Activated T-cell treated with anti-CD3 and anti-CD28 coated beads for 4 hours (primary cell): ENCODE measurements at places on chromosomes 7 and 10.

- DNase-seq, result no peak
These were observed 68.8 kb downstream of the PPP1R3C start for GRCh38 chr10:91564026-91564425.

GRCh38 chr10:69220041-69220451, at the start of gene HKDC1:
HKDC1 (plus strand) TSS chr10:69220332; CDS start chr10:69220436, 104 bp downstream.
- DNase-seq, result no peak

DNA sequence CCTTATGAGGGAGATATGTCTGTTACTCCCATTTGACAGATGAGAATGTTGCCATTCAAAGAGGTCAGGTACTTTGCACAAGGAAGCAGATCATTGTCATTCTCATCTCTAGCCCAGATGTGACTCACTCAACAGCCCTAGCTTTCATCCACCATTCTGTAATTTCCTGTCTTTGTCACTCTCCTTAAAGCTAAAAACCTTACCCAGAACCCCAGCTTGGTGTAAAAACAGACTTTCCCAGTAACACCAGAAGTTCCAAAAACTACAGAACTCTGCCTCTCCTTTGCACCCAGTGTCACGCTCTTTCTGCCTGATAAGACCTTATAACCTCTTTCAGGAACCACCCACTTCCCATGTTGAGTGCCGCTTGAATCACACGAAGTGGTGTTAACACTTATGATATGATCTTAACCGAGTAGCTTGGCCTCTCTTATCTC, 89.1 kb upstream of the SP4 start:
- peak; percentile 16 for DNase-seq

DNA sequence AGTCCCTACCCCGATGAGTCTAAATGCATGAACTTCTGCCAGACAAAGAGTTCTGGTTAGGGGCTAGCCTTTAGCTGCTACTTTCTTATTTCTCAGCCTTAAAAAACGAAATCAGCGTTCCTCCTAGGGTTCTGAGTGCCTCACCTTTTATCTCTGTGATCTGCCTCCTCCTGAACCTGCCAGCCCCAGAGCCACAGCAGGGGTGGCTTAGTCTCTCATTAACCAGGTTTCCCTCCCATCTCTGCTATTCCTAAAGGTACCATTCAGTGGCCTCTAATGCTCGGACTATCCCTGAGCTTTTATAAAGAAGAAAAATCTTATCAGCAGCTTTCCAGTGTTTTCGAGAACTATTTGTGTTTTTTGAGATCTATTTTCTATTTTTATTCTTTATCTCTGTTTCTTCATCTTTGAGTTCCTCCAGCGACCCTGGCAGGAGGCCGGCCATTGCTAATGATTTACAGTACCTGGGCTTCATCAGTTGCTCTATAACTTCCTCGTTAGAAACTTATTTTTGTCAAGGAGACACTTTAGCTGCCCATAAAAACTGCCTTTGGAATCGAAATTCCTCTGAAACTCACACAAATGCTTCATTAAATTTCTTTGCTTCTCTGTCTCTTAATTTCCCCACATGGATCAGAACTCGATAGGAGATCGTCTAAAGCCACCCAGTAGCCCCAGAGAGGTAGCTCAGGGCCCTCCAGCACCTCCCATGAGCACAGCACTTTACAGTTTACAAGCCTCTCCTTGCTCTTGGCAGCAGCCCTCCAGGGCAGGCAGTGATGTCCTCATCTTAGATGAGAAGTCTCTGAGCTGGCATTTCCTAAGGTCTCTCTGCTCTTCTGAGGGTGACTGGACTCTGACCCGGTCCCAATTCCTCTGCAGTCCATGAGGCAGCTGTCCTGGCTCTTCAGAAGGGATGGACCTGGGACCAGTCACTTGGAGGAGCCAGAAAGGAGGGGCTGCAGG, 149.1 kb downstream of the EBF3 start:
- no peak for DNase-seq

DNA sequence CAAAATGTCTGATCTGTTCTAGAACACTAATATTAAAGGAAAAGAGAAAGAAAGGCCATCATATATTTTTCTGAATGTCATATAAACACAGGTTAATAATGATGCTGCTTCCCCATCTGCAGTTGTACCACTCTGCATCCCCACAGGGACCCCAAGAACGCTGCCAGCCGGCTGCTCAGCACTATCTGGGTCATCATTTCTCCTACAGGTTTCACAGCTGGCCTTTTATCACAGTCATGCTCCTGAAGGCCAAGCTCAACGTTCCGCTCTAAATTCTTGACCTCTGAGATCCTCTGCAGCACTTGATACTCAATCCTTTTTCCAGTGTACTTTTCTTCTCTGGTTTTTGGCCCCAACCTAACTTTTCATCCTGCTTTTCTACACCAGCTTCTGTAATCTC, 4.8 kb downstream of the IDI1 start:
- no peak for DNase-seq

GRCh38 chr10:44240584-44241205, 144.2 kb downstream of the CXCL12 start:
- DNase-seq, result no peak

DNA sequence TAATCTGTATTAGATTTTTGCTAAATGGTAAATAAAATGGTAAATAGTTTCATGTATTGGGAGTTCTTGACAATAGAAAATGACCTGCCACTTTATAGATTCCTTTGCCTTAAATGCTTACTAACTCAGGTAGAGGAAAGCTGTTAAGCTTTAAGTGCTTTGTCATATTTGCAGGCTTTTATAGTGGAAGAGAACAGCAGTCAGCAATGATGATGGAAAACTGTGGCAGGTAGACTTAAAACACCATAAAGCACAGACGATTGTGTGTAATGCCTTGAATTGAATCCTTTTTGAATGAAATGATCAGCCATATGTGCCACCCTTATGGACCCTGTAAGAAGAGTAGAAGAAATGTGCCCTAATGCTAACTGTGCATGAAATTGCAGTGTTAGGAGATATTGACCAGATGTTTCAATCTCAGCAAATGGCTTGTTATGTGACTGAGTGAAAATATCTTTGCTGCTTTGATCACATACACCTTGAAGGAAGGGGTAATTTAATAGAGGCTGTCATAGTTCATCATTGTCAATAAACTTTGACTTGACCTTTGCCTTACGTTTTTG, 230.4 kb downstream of the ADK start:
- DNase-seq, result no peak

DNA sequence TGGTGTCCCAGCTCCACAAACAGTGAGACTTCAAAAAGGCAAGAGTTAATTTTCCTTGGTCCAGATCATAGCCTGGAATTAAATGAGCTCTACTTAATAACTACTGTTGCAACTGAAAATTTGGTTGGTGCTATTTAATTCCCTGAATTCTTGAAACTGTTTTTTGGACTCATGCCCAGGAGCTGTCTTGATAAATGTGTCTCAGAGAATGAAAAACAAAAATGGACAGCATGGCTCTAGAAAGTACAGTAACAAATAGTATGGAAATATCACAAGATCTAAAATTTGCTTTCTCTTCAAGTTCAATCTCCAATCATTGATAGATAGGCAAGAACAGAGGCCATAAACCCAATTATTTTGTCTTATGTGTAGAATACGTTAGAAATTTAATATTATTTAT, 42.5 kb downstream of the CCDC71L start:
- no peak for DNase-seq

DNA sequence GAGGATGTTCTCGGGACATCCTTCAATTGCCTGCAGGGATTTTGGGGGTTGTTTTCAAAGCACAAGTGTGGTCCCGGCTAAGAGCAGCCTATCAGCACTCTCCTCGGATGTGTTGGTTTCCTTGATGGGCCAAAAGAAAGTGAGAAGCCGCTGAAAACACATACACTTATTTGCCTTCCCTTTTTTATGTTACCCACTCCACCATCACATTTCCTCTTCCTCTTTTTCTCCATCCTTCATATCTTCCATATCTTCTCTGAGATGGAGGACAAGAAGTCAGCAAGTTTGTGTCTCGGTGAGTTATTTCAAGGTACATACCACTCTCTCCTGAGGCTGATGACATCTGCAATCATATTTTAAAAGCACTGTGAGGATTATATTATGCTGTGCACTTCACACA, 64.0 kb downstream of the ZNF33B start:
- no peak for DNase-seq

DNA sequence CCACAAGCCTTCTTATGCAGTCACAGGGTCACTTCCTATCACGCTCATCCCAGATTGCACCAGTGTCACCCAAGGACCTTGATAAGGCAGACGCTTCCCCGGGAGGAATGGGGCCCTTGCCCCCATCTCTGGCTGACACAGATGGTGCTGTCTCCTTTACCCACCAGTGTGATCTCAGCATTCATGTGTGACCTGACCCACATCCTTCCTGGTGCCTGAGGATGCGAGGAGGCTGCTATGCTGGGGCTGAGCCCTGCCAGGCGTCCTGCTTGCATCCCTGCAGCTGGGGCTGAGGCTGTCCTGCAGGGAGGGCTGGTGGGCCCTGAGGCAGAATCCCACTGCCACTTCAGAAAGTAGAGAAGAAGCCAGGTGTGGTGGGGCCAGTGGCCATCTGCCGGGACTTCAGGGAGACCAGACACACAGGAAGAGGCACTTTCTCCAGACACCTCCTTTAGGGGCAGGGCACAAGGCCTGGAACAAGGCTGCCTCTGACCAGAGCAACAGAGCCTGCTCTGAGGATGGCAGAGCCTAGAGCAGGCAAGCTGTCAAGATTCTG, 35.3 kb downstream of the RASGEF1A start:
- DNase-seq, result no peak

- no peak for DNase-seq
These were observed 20.0 kb downstream of the ABCB1 start for GRCh38 chr7:87580636-87581035.

- no peak for DNase-seq
These were observed 22.3 kb downstream of the SMURF1 start for GRCh38 chr7:99121496-99122021.

DNA sequence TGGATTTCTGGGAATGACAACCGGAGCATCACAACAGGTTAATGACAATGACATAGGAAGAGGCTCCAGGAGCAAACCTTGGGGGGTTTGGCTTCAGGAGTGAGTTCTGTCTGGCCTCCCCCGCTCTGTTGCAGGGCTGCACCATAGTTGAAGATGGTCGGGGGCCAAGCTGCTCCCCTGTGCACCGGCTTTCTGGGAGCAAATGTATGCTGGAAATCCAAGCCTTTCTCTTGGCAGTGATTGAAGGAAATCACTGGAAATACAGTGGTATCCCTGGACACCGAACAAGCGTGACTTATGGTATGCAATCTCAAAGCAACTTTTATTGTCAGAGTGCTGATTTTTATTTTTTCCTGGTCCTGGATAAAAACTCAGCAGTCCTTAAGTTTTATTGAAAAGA, 251.9 kb upstream of the ZNF32 start:
- DNase-seq, result no peak

GRCh38 chr10:96693431-96693830, 26.9 kb downstream of the PIK3AP1 start:
- DNase-seq, result no peak

DNA sequence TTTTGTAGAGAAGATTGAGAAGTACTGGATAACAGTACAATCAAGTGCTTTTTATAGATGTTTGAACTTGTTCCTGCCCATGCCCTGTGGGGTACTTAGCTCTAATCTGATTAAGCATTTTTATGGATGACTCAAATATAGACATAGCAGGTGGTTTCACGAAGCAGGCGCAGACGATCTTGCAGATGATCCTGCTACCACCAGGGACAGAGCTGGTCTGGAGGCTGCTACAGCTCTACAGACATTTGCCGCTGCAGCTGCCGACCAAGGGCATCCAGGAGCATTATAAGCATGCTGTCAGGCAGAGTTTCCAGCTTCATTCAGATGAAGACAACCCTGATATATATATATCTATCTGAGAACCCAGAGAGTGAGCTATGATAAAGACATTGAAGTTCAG, 650.4 kb downstream of the NXPH1 start:
- no peak for DNase-seq
